Aortic smooth muscle cell (primary cell): ENCODE measurements at places on chromosomes 13 and 19. TPM values are rescaled to one million over a fixed set of nuclear protein-coding genes. Genes with fewer than 3 reads are reported as not detected.

The GRIN3B gene
- total RNA-seq: 0.06 TPM in 1 of 2 replicates, not detected in the other

The NLRP7 gene
- total RNA-seq: not detected in 2 replicates

The DHDH gene
- 0.12 TPM in 1 of 2 replicates, not detected in the other for total RNA-seq

The POU4F1 gene
- not detected in 2 replicates for total RNA-seq

The ZNF582 gene
- total RNA-seq: 2.1 and 2.8 TPM in 2 replicates

The GARIN5A gene
- 0.26 TPM in 1 of 2 replicates, not detected in the other for total RNA-seq

The ZNF221 gene
- total RNA-seq: 7.8 and 8.8 TPM in 2 replicates

The FAM216B gene
- under 0.01 TPM in 1 of 2 replicates, not detected in the other for total RNA-seq

The RNF225 gene
- total RNA-seq: 0.12 and 0.26 TPM in 2 replicates

The ZNF468 gene
- total RNA-seq: 14.8 and 21.0 TPM in 2 replicates
